ENCODE measurements at places on chromosomes 2 and 18.

DNA sequence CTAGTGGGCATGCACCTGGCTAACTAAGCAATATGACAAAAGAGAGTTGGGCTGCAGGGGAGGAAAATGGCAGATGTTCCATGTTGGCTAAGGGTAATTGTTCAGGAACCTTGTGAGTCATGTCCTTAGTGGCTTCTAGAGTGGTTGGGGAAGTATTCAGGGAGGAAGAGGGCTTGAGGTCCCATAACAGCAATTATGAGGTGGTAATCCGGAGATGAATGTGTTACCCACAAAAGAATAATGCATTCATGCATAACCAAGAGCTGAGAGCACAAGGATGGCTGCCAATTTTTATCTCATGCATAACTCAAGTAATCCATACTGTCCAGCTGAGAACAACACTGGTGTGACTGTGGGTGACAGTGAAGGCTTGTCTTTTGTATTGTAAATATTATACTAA, 42.9 kb downstream of the TMEFF2 start:
- no peak for DNase-seq

DNA sequence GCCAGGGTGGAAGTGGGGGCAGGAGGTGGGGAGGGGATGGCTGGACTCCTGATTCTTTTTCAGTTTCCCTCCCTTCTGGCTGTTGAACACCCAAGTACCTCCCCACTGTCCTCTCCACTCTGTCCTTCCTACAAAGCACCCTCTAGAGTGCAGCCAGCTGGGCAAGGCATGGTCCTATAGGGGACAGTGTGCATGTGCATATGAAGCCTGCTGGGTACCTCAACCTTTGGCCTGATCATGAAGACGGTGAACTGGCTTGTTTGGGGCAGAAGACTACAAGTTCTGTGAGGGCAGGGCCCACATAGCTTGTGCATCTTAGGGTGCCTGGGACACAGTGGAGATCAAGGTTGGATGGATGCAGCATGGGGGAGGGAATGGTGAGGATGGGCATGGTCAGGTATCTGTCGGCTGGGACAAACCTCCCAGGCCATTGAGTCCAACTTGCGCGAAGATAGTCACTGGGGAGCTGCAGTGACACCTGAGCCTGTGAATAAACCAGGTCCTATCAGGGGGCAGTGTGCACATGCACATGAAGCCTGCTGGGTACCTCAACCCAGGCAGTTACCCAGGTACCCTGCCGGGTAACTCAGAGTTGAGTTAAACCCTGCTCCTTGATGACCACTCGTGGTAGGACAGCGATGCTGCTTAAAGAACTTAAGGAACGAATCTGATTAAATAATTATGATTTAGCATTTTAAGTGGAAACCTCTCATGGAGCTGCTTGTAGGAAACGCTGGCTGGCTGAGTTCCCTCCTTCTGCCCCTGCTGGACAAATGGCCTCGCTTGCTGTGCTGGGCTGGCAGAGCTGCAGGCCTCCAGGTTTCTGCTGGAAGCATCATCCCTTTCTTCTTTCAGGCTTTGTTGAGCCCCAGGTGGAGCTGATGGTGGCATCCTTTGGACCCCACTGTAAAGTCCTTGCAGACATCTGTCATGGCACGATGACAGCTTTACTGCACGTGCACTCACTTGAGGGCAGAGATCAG, 84.0 kb downstream of the POLR1A start:
- no peak for DNase-seq

- DNase-seq: no peak
These were observed 119.2 kb downstream of the CYP26B1 start for GRCh38 chr2:72028351-72028995.

- no peak for DNase-seq
These were observed 187.7 kb downstream of the PRPF40A start for GRCh38 chr2:152529420-152530115.

GRCh38 chr2:233256048-233256447, 4.6 kb downstream of the ATG16L1 start:
- DNase-seq: no peak

DNA sequence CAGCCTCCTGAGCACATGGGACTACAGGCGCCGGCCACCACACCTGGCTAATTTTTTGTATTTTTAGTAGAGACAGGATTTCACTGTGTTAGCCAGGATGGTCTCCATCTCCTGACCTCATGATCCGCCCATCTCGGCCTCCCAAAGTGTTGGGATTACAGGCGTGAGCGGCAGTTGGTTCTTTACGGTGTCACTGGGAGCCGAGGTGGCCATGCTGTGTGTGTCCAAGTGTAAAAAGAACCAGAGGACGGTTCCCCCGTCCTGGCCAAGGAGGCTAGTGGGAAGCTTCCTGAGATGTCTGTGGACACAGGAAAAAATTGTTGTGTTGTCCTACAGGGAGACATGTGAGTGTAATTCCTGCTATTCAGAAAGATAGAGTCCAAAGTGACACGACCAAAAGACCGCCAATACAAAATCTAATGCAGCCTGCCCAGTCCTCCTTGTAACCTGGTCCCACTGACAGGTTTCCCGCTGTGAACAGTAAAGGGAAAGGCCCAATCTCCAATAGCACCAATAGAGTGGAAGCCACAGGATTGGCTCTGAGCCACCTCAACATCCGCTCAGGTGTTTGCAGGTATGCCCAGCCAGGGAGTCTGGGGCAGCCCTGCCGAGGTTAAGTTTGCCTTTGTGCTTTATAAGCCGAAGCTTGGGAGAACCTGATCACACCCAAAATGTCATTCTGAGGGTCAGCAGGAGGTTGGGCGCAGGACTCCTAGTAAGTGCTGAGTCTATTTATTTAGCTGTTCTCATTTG, 40.6 kb downstream of the NCK2 start:
- no peak for DNase-seq

GRCh38 chr2:37585295-37585908, 86.0 kb downstream of the CDC42EP3 start:
- no peak for DNase-seq

GRCh38 chr18:75654386-75654785, 226.9 kb upstream of the SMIM21 start:
- DNase-seq: no peak

- no peak for DNase-seq
These were observed 73.8 kb upstream of the HNRNPA3 start for GRCh38 chr2:177138823-177139222.

DNA sequence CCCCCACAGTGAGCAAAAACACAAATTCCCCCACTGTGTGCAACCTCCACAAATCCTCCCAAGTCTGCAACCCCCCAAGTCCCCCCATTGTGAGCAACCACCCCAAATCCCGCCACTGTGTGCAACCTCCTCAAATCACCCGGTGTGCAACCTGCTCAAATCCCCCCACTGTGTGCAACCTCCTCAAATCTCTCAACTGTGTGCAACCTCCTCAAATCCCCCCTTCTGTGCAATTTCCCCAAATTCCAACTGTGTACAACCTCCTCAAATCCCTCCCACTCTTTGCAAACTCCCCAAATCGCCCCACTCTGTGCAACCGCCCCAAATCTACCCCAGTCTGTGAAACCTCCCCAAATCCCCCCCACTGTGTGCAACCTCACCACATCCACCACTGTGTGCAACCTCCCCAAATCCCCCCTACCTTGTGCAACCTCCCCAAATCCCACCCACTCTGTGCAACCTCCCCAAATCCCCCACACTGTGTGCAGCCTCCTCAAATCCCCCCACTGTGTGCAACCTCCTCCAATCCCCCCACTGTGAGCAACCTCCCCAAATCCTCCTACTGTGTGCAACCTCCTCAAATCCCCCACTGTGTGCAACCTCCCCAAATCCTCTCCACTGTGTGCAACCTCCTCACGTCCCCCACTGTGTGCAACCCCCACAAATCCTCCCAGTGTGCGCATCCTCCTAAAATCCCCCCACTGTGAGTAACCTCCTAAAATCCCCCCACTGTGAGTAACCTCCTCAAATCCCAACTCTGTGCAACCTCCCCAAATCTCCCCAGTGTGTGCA, 115.2 kb downstream of the TPO start:
- DNase-seq: no peak

DNA sequence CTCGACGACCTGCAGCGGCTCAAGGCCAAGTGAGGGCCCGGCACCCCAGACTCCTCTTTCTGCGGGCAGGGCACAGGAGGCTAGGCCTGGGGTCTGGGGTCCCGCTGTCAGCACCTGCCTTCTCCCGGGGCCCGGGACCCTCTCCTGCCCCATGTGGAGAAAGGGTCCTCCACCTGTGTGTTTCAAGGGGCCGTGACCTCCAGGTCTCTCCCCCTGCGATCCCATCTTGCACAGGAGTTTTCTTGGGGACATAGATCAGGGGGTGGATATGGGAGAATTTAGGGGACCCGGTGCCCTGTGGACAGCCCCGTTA, 791 bp downstream of the DES start:
- no peak for DNase-seq

DNA sequence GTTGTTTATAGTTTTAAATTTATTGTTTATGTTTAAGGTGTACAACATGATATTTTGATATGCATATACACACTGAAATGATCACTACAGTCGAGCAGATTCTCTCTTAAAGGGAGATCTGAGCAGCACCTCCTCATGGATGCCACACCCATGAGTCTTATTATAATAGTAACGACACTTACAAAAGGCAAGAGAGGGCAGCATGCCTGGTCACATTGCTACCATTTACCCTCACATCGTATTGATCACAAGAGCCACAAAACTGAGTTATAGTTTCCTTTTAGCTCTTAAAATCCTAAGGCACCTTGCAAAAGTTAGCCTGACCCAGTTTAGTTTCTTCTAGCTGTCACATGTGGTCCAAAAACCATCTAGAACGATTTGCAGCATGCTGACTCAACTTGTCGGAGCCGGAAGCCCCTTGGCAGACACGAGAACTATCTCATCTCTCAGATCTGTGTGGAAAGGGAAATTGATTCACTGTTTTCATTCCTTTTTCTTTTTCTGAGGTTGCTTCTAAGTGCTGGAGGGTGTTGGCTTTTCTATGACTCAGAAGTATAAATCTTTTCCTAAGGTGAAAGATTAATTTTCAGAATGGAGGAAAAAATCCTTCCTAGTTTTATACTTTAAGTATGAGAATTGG, 85.3 kb downstream of the CDC42EP3 start:
- DNase-seq: peak; percentile 85

DNA sequence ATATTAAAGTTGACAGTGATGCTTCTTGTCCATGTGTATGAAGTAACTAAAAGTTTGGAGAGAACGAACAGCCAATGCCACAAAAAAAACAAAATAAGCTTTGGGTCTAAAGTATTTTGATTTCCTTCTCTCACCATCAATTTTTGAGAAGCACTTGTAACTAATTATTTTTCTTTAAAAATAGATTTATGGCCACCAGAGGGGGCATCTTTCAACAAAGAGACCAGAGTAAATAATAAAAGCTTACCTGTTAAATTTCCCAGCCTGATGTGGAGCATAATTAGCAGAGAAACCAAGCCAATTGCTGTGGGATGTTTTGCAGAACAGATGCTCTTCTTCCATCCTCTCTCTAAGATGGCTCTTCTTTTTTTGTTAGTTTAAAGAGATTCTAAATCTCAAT, 29.0 kb downstream of the LINC00305 start:
- no peak for DNase-seq

DNA sequence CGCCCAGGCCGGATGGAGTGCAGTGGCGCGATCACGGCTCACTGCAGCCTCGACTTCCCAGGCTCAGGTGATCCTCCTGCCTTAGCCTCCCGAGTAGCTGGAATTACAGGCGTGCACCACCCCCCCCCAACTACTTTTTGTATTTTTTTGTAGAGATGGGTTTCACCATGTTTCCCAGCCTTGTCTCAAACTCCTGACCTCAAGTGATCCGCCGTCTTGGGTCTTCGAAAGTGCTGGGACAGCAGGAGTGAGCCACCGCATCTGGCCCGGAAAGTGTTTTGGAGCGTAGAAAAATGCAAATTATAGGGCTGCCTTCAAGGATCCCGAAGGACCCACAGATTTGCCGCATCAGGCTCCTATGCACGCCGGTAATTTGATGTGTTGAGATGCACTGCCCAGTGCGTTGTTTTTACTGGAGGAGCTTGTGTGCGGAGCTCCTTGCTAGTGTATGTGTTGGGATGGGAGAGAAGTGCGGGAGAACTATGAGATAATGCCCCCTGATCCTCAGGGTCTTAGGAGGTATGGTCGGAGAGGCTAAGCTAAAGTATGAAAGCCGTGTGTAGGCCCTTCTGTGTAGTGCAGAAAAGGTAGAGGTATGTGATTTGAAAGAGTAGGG, 1.2 kb upstream of the CLASP1 start:
- no peak for DNase-seq

GRCh38 chr2:55014962-55015939, 35.0 kb downstream of the RTN4 start:
- no peak for DNase-seq

DNA sequence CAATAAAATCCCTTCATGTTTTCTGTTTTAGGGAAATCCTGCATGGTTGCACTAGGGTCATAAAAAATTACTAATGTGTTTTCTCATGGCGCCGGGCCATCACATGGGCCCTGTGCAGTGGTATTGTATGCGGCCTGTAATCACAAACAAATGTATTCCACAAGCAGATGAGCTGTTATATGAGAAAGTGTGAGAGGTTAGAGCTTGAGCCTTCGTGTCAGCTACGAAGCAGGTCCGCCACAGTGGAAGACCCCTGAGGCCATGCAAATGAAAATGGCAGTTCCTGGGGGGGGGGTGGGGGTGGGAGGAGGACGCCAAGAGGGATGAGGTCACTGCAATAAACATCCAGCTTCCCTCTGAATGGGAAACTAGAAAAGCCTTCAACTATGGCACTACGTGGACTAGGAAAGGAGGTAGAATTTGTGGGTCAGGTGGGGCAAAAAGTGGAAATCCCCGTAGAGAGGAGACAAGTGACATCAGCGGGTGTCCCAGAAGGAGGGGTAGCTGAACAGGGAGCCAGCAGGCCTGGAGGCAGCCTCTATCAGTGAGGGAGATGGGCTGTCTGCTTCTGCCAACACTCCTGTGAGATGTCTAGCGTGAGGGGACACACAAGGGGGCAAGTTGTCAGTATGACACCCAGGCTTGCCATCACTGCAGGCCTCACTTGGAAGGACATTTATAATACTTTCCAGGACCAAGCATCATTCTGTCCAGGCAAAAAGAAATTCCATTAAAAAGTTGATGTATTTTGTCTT, 130.3 kb upstream of the CTAGE1 start:
- DNase-seq: no peak

GRCh38 chr18:31773774-31774476, 13.2 kb upstream of the SLC25A52 start:
- DNase-seq: no peak

DNA sequence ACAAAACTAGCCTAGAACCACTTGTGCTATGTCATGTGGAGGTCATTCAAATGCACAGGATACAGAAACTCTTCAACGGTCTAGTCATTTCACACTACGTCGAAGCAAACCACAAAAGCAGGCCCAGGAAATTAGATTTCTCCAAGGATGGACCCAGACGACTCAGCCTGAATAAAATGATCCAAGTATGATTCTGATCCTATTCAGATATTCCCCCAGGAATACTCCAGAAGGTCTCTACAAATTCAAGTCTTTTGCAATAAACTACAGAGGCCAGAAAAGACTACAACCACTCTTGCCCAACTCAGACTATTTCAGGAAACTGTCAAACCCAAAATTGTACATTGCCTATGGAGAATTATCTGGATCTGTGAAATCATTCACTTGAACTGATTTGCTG, 422.5 kb downstream of the METTL4 start:
- DNase-seq: no peak

- no peak for DNase-seq
These were observed 13.2 kb downstream of the VWA3B start for GRCh38 chr2:98099939-98100743.

All from AG04449 (cell line).